ENCODE measurements at places on chromosomes 2 and 18.

DNA sequence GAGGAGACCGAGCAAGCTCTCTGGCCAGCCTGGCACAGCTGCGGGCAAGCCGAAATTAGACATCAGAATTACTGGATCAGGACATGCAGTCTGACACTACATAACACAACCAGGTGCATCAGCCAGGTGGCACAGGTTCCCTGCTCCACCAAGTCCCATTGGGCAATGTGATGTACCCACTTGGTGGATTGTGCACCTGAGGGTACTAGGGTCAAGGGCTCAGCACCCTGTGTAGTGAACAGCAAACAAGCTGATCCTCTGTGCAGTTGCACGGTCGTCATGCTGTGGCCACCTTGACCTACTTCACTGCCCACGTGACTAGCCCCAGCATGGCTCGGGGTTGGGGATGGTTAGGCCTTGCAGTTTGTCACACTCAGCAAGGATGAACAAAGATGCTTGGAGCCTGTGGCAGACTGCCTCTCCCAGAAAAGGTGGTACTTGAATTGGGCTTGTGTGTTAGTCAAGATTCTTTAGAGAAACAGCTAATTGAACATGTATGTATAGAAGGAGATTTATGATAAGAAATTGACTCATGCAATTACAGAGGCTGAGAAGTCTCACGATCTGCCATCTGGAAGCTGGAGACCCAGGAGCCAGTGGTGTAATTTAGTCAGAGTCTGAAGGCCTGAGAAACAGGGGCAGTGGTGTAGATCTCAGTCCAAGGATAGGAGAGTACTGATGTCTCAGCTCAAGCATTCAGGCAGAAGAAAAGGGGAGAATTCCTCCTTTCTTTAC is 71.4 kb upstream of the TMEM87B start:
- DNase-seq: no peak

GRCh38 chr2:64939332-64939917 is 49.8 kb upstream of the SLC1A4 start:
- peak; percentile 21 for DNase-seq

DNA sequence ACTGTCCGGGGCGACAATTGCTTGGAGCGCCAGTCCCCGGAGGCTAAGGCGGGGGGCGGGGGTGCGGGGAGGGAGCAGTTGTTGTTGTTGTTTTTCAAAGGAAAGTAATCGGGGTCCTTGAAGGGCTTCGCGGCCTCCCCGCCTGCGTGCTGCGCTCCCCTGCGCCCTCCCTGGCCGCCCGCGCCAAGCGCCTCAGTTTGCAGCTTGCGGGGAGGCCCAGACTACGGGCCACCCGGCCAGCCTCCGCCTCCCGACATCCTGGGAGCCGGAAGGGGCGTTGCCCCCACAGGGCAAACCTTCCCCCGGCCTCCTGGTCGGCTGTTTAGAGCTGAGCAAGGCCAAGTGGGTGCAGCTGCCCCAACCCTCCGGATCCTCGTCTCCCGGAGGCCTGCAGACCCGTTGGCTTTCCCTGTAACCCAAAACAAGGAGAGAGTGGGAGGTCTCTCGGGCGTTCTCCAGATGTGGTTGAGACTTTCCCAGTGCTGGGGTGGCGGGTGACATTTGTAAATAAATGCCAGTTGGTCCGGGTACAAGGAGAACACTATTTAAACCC is 3.7 kb upstream of the SIX3 start:
- peak; percentile 79 for DNase-seq

DNA sequence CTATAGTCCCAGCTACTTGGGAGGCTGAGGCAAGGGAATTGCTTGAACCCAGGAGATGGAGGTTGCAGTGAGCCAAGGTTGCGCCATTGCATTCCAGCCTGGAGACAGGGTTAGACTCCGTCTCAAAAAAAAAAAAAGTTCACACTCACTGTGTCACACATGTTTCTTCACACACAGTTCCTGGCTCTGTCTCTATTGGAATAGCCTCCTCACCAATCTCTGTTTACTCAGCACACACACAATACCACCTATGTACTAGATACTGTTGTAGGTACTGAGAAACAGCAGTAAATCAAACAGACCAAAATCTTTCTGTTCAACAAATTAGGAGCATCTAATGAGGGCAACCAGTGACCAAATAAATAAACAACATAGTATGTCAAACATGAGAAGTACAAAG is 3.3 kb downstream of the TTC31 start:
- no peak for DNase-seq

DNA sequence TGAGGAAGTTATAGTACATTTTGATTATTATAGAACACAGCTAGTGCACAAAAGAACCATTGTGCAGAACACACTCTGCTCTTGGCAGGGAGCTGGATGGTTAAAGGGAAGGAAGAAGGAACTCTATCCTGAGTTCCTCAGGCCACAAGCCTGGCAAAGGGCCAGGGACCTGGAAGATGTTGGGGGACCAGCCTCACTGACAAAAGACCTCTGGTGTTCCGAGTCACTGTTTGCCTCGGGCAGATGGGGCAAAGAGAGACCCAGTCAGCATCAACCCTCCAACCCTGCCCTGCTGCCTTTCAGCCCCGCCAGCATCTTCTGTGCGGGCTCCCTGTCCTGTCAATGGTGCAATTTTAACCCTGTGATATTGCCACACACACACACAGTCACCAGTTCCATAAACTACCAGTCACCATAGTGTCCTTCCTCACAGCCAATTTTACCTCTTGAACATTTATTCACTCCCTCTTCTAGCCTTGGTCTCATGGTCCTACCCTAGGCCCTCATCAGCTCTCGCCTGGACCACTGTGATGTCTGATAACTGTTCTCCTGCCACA is 21.9 kb downstream of the NEMP2 start:
- DNase-seq: no peak

DNA sequence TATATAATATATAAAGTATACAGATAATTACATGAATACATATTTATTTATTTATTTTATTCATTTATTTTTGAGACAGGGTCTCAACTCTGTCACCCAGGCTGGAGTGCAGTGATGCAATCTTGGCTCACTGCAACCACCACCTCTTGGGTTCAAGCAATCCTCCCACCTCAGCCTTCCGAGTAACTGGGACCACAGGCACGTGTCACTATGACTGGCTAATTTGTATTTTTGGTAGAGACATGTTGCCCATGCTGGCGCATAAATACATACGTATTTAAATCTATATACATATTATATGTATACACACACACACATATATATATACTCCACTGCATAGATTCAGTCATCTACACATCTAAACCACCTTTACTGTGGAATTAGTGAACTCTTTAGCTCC is 20.6 kb upstream of the NDUFV2 start:
- no peak for DNase-seq

DNA sequence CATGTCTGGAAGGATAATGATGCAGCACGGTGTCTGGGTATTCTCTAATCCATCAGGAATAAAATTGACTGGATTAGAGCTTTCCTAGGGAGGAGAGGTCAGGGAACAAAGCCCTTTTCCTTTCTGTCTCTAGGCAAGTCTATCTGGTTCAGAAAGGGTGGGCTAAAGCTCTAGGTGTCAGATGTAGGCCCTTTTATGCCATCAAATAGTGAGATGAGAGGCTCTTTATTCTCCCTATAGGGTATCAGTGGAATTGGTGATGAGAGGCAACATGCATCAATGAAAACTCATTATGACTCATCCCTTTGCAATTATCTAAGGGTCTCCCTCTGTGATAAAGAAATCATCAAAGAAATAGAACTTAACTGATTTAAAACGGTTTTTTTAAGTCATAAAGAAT is 328.0 kb upstream of the CRIM1 start:
- DNase-seq: no peak

DNA sequence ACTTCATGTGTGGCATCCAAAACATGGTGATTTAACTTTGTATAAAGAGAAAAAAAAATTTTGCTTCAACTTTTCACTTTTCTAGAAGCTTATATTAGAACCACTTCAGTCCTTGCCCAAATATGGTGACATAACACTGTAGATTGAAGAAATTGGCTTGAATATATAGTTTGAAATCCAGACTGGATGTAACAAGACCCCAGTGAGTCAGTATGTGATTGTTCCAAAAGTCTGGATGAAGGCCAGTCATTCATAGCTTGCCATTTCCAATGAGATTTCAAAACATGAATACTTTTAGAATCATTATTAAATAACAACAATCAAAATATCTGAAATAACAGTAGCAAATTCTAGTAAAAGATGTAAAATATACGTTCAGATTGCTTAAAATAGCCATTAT is 104.8 kb upstream of the FN1 start:
- DNase-seq: no peak

GRCh38 chr2:198374375-198375082 is 570.1 kb downstream of the PLCL1 start:
- peak; percentile 70 for DNase-seq

GRCh38 chr2:28602751-28603639 is 107.1 kb downstream of the PLB1 start:
- no peak for DNase-seq

Measured in WTC11 (cell line).